ENCODE measurements at places on chromosomes 11 and 22.

GRCh38 chr11:27610280-27610679 lies 90.0 kb downstream of the BDNF start:
- no peak for DNase-seq

DNA sequence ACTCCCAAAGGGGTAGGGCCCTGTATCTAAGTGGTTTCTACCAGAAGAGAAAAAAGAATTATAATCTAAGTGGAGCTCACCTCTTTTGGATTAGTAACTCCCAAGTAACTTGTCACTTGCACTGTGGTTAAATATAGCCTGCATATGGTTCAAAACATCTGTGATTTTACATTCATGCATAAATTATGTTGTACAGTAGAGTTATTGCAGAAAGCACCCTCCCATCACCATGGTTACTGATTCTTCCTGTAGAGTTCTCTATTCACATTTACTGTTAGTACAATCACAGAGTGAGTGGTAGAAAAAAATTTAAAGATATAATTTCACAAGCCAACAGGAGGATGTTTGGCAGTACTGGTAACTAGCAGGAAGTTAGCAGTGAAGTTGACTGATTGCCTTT lies 80.4 kb downstream of the LRRC4C start:
- no peak for DNase-seq

DNA sequence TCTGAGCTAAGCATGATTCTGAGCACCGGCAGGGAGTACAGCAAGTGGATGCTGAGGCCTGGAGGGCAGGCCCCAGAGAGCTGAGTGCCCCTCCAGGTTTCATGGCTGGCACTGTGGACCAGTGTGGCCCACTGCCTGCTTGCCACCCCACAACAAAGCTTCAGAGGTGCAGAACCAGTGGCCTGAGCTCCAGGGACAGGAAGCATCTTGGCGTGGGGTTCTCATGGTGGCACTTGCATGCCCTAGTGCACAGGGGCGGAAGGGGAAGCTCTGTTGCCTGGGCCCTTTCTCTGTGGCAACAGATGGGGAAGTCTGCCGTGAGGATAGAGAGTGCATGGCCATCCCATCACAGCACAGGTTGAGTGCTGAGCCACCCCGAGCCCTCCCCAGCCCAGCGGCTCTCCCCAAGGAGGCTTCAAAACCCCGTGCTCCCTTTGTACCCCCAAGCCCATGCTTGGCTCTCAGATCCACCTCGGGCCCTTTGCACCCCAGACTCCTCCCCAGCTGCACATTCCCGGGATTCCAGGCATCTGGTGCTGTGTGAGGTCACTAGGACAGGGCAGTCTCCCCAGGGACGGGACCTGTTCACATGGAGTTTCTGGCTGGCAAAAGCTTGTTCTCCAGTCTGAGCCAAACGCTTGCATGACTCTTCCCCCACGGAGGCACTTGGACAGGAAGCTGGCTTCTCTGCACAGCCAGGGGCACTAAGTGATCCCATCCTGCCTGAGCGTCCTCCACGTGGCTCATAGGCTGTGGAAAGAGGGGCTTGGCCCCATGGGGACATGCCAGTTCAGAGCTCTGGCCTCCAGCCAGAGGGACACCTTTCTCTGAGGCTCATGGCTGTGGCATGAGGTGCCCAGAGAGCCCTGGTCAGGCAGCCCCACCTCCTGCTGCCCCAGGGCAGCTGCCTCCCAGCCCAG lies 4.2 kb downstream of the SLC25A1 start:
- peak; percentile 58 for DNase-seq

DNA sequence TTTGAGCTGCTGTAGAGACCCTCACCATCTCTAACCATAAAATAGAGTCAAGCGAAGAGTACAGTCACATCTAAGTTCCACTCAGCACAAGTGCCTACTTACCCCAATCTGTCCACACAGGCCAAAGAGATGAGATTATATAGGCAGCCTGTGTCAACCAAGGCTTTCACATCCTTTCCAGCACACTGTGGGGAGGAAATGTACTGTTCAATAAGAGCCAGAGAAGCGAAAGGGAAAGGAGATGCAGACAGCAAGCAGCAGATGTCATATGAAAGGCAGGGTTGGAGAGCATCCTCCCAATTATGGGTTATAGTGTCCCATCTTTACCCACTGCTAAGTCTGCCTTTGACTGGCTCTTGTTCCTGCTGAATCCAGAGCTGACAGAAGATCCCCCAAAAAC lies 16.4 kb downstream of the NRIP3 start:
- no peak for DNase-seq

DNA sequence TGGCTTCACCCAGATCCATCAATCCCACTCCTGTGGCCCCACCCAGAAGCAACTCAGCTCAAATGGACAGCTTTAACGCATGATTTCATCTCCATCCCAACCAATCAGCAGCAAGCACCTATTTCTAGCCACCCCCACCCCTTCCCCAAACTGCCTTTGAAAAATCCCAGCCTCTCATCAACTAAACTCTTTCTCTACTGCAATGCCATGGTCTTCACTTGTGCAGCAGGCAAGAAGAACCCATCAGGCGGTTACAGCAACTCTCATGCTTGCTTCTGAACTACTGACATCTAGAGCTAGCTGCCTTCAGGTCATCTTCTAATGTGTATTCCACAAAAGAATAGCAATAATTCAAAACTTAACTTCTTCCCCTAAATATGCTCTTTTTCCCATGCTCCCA lies 42.1 kb upstream of the STK33 start:
- DNase-seq = no peak

- DNase-seq = no peak
Observed at GRCh38 chr11:1923201-1923956, 3.9 kb downstream of the TNNT3 start.

GRCh38 chr11:21625982-21626381 lies 566.9 kb upstream of the ANO5 start:
- DNase-seq = no peak
